Chondrocyte (in vitro differentiated cells): ENCODE measurements at places on chromosomes 16 and 17. TPM values are rescaled to one million over a fixed set of nuclear protein-coding genes. Genes with fewer than 3 reads are reported as not detected.
A peak's percentile ranks its signal among the peaks of the same experiment; 100 is the strongest.

The SP6 gene
- 0.05 to 0.15 TPM (median 0.08 TPM) in 3 replicates for total RNA-seq

The PIGW gene
- 10.5 to 15.4 TPM (median 11.0 TPM) in 3 replicates for total RNA-seq

DNA sequence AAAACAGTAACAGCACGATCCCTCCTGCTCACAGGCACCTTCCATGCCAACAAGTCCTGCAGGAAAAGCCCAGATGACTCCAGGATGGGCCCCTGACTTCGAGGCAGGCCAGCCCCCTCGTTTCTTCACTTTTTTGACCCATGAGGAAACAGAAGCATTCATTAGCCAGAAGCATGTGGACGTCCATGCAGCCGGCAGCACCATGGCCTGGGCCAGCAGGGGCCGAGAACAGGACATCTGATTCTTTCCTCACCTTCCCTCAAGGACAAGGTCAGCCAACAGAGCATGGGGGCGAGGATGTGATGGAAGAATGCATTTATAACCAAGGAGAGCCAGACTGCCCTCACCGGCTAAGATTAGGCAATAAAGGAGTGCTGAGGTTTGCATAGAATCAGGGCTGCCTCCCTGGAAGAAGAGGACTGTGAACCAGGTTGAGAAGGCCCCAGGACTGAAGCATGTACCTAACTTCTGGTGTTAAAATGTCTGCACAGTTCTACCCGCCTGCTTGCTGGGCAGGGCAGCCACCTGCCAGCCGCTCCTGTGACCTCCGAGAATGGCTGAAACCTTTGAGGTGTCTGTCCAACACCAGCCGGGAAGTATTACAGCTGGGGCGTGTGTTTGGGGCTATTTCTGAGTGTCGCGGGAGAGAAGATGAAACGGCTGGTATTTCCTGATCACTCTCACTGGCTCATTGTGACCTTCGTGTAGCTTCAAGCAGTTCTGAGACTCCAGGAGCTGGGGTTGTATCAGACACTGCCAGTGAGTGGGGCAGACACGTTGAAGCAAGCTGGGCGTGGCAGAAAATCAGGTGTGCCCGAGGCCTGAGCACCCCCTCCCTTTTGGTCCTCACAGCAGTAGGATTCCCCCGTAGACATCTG, 94.0 kb upstream of the TNRC6C start:
- peak; percentile 27 for DNase-seq

- DNase-seq = no peak
Measured at GRCh38 chr16:79204486-79204885, 396.1 kb downstream of the MAF start.

GRCh38 chr16:81834868-81835267, 55.8 kb downstream of the PLCG2 start:
- no peak for DNase-seq

DNA sequence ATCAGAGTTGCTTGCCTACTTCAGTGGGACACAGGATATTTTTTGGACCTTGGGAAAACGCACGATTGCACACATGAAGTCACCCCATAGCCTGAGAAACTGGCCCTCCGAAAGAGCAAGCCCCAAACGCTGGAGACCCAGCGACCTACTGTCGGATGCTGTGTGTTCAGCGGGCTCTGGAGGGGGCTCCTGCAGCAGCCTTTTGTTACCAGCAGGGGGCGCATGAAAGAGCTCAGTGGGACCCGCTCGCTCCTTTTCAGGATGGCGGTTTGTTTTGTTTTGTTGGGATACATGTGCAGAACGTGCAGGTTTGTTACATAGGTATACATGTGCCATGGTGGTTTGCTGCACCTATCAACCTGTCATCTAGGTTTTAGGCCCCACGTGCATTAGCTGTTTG, 28.4 kb downstream of the MYH3 start:
- no peak for DNase-seq

DNA sequence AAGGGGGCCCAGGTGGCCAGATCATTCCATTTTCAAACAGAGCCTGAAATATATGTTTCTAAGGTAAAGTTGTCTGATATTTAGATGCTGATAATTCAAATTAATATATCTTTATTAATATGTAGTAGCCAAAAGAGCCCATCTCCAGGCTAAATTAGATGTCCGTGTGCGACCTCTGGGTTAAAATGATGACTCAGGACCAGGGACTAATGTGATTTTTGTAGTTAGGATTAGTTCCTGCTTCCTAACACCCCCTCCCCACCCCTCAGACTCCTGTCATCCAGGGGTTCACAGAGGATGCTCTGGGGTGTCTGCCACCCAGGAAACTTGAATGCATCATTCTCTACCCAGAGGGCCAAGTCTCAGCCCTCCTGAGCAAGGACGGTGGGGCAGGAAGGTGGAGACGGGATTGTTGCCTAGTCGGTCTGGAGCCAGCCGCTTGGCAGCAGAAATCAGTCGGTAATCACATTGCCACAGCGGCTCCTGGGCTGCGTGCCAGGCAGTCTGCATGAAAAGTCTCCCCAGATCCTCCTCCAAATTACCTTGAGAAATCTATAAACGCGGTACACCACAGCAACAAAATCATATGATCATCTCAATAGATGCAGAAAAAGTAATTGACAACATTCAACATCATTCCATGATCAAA, 29.8 kb downstream of the CNGB1 start:
- DNase-seq = no peak

GRCh38 chr16:65876056-65876408, 490.5 kb upstream of the CDH5 start:
- no peak for DNase-seq

- no peak for DNase-seq
Measured at GRCh38 chr16:75064403-75065148, 52.0 kb downstream of the LDHD start.

- peak; percentile 73 for DNase-seq
Measured at GRCh38 chr16:86059253-86060171, 160.6 kb downstream of the IRF8 start.

The FHOD1 gene
- total RNA-seq = 32.9 to 50.1 TPM (median 35.6 TPM) in 3 replicates

- DNase-seq = peak; percentile 91
Measured at GRCh38 chr17:81510785-81511553, 1.6 kb downstream of the ACTG1 start.

The MEFV gene
- not detected in 3 replicates for total RNA-seq

- DNase-seq = no peak
Measured at GRCh38 chr16:8721336-8722024, 47.1 kb downstream of the ABAT start.

DNA sequence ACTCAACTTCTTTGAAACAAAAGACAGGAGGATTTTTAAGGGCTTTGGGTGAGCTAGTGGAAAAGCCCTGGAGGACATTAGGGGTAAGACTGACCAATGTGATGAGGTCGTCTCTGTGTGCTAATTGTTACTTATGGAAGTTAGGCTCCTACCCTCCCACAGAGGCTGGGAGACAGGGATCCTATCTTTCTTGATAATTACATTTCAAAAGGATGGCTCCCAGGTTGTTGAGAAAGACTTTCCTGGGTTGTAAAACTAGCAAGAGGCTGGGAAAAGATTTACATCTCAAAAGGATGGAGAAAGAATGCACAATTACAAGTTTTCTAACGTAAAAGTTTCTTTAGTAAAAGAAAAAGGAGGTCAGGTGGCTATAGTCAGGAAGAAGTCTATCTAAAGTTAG, 605.8 kb upstream of the GOT2 start:
- DNase-seq = no peak

The KRT16 gene
- total RNA-seq = 3.9 to 5.9 TPM (median 5.5 TPM) in 3 replicates

The ADORA2B gene
- 4.6 to 9.7 TPM (median 9.6 TPM) in 3 replicates for total RNA-seq

The SRCAP gene
- 49.2 to 63.9 TPM (median 52.5 TPM) in 3 replicates for total RNA-seq

DNA sequence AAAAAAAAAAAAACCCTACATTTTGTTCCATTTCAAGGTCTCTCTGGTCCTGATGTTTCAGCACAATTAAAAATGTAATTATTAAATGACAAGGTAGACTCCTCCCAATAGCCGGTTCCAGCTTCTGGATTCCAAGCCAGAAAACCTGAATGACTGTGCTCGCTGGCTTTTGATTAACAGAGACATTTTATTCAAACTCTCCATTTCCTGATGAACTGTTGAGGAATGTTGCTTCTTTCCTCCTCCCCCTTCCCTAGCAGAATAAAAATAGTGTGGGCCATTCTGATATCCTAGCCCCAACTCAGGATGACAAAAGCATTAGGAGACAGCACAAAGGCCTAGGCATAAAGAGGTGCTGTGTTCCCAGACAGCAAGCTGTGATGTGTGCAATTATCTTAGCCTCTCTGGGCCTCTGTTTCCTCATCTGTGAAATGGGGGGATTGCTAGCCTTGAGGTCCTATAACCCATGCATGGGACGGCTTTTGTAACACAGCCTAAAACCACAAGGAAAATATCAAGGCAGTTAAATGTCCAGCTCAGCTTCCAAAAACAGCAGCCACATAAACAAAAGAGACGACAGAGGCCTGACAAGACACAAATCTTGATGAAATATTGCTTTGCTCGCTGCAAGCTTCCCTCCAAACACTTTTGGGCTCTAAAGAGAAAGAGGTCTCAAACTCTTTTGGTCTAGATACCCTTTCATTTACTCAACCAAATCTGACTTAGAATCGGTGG, 127.2 kb upstream of the RCVRN start:
- no peak for DNase-seq

DNA sequence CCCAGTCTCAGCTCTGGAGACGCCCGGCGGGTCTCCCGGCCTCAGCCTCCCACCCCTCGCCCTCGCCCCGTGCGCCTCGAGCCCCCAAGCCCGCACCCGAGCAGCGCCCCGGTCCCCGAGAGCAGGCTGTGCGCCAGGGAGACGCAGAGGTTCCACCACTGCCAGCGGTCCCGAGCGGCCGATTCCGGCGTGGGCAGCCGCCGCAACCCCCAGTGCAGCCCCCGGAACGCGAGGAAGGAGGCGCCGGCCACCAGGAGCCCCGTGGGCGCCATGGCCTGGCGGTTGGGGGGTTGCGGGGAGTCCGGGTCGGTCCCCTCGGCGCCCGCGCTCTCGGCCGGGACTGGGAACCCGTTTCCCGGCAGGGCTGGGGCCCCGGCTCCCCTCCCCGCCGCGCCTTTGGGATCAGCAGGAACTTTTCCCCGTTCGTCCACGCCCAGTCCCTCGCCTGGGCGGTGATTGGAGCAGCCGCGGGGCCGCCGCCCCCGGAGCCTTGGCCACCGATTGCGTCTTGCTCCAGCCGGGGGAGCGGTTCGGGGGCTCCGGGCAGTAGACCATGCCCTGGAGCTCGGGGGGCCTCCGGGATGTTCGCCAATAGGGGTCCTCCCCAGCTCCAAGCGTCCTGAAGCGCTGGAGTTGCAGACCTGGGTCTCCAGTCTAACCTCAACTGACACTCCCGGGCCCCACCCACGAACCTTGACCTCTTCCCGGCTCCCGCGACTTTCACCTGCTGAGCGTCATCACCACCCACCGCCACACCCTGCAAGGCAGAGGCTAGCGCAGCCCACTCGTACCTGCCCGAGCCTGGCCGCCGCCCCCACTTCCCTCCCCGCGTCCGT, at the start of gene TLCD2:
Gene TLCD2 (minus strand): TSS at position 407 of the 836 bp plus-strand sequence. CDS start 135 bp downstream, at position 272.
- DNase-seq = no peak

DNA sequence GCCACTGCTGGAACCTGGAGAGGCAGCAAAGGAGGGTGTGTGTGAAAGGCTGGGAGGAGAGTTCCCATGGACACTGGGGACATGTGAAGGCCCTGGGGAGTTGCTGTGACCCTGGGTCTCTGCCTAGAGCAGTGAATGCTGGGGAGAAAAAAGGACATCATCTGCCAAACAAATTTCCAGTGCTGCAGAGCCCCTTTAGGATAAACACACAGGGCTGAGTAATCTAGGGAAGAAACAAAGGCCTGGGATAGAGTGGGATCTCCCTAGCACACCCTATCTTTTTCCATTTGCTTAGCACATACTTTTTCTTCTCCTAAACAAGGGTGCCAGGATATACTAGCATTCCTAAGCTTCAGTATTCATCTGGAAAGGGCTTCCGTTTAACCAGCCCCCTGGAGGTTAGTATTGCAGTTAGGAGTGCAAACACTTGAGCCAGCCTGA, 3.3 kb upstream of the HIGD1B start:
- no peak for DNase-seq

The ATP5PD gene
- total RNA-seq = 178 to 185 TPM (median 183 TPM) in 3 replicates
